HS-5 (cell line): ENCODE measurements at places on chromosomes 5 and 9.

DNA sequence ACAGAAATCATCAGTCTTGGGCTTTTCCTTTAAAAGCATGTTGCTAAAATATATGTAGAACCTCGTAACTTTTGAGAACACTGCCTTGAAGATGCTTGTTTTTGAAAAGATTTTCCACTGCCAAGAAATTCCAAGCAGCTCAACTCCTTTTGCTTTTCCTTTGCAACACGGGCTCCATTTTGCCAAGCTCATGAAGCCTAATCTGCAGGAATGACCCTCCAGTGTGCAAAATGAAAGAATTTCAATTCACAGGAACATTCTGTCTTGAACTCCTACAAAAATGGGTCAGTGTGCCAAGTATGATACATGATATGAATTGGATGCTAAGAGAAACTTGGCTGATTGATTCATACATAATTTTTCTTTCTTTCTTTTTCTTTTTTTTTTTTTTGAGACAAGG lies 35.4 kb upstream of the ERCC6L2 start:
- DNase-seq, result no peak

DNA sequence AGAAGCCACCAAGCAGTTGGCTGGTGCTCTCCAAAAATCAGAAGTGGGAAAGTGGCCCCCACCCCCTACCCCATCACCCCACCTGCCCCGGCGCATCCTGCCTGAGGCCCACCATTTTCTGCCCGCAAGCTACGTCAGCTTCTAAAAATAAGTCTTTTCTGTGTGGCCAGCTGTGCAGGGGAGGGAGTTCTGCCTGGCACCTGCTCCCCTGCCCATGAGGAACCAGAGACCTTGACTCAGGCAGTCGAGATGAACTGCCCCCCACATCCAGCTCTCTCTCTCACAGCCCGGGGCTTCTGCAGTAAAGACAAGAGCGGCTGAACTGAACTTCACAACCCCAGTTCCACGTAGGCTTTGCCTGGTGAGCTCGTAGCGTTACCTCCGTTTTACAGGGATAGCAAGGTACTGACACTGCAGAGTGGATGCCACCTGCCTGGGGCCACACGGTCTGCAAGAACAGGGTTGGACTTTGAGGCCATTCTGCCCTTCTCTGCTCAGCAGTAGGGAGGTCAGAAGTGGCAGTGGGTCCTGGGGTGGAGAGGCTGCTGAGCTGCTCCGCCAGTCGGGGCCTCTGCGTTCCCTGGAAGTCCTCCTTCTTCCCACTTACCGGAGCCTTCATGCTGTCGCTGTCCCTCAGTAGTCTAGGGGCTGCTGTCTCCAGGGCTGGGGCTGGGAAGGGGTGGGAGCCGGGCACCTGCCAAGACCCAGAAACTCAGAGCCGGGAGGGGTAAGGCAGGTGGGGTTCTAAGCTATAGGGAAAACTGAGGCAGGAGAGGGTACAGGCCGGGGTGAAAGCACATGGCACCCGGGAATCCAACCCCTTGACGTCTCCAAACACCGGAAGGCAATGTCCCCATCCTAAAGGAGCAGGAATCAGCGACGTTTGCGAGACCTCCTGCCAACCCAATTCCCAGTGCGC lies 781 bp downstream of the ST6GALNAC4 start:
- no peak for DNase-seq

DNA sequence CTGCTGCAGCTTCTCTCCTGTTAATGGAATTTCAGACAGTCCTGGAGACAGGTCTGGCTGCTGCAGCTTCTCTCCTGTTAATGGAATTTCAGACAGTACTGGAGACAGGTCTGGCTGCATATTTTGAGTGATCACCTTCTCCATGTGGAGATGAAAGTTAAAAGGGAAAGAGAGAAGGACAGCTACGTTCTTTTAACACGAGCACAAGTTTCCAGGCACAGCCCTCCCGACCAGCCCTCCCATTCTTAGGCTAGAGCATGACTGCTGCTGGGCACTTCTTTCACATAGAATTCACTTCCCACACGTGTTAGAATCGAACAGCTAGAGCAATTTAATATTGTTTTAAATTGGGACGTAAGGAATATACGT lies 133.3 kb upstream of the DMRT1 start:
- DNase-seq, result no peak

DNA sequence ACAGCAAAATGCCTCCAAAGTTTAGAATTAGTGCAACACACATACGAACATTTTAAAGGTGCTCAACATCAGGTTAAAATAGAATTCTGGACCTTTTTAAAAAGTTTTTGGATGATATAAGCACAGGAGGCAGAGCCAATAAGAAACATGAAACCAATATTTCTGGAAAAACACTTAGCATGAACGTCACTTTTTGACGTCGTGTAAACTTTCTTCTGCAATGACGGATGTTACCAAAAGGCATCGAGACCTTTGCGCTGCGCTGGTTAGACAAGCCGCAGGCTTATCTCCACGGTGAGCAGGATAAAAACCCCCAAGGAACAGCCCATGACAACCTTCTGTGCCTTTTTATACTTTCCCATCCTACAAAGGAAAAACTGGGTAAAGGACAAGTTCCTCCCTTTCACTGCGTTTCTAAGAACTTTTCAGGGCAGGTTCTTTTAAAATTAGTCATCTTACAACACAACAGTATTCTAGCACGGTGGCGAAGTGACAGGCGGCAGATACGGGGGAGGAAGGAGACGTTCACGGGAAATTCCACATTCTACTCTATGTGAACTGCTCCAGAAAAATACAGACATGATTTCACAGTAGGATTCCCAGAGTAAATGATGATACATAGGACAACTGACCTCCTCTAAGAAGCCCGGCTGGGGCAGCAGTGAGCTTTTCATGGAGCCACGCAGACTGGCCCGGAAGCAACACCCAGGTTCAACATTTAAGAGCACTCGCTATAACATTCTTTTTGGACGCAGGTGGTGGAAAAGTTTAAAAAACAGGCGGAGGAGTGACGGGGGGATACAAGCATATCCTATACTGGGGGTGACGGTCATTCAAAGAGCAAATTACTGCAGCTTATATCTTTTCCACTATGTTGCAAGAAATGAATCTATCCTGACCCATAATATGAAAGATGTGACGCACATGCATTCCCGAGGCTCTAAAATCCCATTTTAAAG lies 52.4 kb downstream of the USP20 start:
- DNase-seq, result no peak

DNA sequence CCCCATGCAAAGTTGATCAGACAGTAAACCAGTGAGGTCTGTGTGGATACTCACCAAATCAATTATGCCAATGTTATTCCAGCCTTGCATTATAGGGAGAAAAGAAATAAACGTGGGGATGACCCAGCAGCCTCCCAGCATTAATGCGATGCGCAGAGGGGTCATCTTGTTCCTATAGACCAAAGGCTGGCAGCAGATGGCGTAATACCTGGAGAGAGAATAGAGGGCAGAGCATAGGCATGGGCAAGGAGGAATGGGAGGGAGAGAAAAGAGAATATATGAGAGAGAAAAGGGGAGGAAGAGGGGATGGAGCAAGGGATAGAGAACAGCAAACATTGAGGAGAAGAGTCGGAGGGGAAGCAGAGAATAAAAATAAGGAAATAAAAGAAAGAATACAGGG lies 131.2 kb downstream of the HTR4 start:
- DNase-seq, result no peak

DNA sequence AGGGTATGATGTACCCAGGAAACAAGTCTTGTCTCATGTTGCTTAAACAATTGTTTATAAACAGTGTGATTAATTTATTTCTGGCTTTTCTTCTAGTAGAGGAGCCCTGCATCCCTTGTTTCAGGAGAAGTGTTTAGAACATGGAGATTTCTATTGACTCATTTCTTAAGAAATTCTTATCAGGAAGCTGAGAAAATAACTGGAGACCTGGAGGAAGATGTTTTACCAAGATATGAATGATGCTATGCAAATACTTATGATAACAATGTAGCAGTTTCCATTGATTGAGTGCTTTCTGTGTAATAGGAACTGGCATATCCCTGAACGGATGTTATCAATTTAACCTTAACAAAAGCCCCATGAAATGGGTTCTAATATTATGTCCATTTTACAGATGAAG lies 108.6 kb downstream of the FBXO38 start:
- no peak for DNase-seq

GRCh38 chr5:127343866-127344265 lies 53.3 kb downstream of the MEGF10 start:
- DNase-seq, result no peak

DNA sequence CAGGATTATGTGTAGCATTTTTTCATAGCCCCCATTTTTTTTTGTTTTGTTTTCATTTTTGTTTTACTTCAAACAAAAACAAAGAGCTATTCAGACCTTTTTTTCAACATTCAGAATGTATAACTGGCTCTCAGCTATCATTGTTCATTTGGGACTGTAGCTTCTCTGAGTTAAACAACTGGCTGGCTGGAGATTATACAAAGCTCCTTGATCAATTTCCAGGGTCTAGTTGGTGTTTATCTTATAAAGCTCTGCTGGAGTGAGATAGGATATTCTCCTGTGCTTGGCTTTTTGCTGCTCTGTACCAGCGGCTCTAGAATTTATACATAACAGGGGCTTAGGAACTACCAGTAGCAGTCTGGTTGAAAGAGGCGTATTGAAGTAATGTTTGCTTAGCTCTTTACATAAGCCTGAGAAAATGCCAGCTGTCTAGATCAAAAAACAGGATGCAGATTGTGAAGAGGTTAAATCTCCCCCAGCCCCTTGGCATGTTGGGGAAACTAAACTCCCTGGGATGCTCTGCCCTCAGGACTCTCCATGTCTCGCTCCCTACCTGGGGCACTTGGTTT lies 15.2 kb downstream of the GARNL3 start:
- no peak for DNase-seq

DNA sequence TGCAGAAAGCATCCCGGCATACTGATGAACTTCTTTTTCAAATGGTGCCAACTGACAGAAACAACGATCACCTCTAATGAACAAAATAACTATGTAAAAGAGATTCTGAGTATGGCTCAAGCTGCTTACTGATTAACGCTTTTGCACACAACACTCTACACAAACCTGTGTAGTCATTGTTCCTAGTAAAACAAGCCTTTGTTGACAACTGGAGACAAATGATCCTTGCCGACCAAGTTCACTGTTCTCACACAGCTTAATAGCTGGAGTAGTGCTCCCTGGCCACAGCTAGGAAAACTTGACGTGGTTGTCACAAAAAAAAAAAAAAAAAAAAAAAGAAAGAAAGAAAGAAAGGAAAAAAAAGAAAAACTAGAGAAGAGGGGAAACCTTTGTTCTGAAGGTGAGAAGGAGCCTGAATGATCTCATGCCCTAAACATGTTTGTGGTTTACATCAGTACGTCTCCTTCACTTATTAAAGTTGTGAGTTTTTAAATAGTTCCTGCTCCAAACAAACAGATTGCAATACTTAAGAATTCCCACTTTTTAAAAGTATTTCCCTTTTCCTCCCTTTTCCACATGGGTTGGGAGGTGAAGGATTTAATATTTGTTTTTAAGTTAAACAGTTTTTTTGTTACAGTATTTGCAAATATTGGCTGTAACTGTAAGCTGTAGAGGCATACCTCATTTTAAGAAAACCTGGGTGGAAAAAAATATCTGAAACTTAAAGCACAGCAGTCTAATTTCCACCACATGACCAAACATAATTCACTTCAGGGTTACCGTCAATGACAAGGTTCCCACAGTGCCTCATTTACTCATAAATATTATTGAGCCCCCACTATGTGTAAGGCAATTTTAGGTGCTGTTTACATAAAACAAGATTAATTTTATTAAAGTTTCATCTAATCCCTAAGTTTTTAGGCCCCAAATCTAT lies 63.7 kb downstream of the GLIS3 start:
- no peak for DNase-seq

DNA sequence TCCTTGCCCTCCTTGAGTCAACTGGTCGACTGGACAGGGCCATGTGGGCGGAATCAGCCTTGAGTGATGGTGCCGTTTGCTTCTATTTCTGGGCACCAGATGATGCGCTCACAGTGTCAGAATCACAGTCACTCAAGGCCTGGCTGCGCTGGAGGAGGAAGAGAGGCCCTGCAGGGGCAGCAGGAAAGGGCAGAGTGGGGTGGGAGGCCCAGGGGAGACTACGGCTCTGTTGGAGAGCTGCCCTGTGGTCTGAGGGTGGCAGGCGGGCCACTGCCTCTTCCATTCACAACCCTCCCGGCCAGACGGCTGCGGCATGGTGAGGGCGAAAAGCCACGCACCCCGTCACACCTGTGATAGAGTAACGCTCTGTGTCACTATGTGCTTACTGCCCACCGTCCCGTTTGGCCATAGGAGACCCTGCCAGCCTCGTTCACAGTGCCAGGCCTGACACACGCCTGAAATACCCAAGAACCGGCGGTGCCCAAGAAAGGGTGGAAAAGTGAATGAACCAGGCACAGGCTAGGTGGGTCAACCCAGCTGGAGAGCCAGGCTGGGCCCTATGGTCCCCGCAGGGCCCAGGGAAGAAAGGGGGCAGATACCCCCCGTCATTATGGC lies 9.9 kb downstream of the PLPP7 start:
- DNase-seq, result no peak

- DNase-seq, result no peak
Measured at GRCh38 chr9:18473652-18474279, at the start of gene ADAMTSL1. Gene ADAMTSL1, plus strand, starts transcription at chr9:18474153. Its CDS starts 80 bp downstream, at chr9:18474233.

- no peak for DNase-seq
Measured at GRCh38 chr9:100197553-100197952, 98.5 kb downstream of the INVS start.

DNA sequence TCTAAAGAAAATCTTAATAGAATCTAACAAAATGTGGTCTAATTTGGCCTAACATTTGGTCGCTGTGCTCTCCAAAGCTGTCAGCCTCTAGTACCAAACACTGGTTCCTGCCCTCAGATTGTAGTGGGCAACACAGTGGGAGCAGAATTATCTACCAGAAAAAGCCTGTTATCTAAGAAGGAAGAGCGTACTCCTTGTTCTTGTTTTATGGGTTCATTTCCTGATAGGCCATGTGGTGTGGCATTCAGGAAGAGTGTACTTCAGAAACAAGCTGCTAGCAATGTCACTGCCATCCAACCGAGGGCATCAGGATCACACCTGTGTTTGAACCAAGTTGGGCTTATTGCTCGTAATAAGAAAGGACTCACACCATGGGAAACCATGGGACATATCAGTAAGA lies 487.9 kb upstream of the DAP start:
- no peak for DNase-seq

- no peak for DNase-seq
Measured at GRCh38 chr9:134039386-134040175, 14.3 kb downstream of the BRD3OS start.
